ENCODE measurements at places on chromosomes 12 and 14. TPM values are rescaled to one million over a fixed set of nuclear protein-coding genes. Genes with fewer than 3 reads are reported as not detected.

DNA sequence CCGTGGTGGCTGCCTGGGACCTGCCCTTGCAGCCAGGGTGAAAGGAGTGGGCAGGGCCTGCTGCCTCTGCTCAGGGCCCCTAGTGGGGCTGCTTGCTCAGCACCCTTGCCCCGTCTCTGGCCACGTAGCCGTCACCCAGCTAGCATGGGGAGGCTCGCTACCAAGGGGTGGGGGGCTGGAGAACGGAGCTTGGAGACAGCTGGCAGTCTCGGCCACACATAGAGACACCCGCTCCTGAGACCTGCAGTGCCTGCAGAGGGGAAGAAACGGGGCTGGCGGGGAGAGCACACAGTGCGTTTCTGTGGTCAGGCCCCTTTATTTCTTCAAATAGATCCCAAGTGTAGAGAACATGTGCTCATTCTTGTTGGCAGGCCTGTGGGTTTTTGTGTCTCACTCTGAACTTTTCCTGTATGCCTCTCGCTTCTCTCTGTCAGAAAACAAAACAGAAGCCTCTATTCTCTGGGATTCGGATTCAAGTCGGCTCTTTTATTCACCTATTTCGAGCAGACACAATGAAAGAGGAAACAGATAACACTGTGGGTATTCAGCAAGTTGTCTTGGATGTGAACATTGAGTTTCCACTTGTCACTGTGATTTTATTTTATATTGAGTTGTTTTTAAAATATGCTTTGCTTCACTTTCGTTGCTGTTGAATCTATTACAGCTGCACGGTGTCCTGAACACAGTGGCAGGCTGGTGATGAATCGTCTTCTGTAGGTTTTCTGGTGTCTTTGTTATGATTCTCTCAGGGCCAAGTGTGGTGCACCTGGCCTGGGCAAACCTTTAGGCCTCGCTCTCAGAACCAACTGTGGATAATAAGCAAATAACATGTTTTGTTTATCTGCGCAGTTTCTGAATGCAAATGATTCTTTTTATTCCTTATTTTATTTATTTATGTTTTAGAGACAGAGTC, 26.5 kb downstream of the PACS2 start:
- peak; percentile 61 for DNase-seq

DNA sequence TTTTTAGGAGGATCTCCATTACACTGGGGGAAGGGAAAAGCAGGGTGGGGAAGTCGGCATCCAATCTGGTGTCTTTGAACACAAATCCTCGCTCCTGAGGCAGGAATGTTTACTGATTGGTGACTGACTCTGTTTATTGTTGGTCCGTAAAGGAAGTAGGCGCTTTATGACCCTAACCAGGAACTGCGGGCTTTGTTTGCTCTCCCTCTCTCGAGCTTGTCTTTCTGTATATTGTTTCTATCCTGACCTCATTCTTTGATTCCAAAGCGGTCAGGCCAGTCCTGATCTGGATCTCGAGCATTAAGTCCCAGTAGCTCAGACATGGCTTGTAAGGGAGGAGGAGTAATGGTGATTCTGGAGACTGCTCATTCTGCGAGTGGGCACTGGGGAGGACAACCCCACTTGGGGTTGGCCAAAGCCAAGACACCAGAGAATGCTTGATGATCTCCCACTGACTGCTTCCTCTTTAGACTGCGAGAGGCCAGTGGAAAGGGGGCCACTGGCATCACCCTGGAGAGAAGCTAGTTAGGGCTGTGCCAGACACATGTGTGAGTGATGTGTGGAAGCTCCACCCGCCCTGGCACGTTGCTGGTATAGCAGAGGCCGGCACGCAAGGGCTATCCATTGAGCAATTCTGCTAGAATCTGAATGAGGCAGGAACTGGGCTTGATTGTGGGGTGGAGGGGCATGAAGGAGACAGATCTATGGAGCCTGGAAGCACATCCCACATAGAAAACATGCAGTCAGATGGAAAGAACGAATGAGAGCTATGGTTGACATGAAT, 194.6 kb downstream of the PAX9 start:
- no peak for DNase-seq

DNA sequence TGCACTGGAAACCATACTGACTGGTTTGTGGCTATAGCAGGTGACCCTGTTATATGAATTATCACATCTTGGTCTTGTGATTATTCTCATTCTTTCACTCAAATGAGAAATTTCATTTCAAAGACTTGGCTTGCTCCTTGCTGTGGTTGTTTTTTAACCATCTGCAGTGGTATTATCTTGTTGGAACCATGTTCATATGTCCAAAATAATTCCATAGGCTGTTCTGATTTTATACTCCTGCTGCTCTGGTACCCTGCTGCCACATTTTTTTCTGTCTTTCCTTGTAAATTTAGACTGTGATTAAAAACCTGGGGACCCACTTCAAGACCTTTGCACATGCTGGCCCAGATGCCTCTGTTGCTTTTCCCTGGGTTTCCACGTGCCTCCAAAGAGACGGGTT, 190.2 kb downstream of the TMEM117 start:
- DNase-seq: no peak

DNA sequence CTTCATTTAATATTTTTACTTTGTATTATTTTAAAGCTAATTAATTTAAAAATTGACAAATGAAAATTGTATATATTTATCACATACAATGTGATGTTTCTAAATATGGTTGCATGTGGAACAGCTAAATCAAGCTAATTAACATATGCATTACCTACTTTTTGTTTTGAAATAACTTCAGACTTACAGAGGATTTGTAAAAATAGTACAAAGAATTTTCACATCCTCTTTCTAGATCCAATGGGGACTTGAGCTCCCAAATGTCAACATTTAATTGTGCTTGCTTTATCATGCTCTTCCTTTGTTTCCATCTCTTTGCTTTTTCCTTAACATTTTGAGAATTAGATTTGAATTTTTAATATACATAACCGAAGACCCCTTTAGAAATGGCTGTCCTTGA, 6.6 kb downstream of the DCD start:
- DNase-seq: no peak

GLIPR1L1 gene
- not detected for polyA plus RNA-seq

DNA sequence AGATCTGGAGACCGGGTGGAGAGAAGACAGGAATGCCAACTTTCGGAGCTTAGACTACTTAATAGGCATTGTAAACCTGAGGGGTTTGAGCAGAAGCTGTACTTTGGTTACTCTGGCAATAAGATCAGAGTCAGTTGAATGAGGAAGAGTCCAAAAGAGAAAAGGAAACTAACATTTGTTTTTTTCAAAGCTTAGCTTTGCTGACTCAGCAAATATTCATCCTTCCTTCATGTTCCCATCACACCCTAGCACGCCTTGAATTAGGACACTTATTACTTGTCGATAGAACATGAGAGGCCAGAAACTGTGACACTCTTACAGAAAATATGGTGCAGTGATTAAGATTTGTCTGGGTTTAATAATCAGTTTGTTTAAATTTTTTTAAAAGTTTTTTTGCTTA, 266.9 kb upstream of the ATP2B1 start:
- no peak for DNase-seq

DNA sequence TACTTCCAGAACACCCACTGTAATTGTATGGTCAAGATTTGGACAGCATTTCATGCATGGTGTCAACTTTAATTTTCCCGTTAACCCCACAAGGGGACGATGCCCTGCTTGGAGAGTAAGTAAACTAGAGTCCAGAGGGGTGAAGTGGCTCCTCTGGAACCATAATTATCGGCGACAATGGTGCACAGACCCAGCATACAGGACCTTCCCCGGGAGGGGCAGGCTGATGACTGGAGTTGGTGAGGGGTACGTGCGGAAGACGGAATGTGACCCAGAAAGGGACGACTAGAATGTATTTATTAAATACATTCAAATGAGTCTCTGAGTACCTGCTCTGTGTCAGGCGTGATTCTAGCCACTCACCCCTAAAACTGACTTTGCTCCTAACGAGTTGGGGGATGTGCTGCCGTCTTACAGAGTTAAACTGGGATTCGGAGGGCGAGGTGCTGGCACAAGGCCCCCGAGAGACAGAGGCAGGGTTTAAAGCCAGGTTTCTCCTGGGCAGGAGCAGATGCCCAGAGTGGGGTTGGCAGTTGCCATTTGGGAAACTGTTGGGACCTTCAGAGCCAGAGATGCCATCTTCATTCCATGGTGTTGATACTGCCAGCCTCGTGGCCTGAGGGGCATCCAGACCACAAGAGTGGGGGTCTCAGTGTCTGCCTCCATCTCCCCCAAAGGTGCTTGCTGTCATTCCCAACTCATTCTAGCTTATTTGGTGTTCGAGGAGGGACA, 10.9 kb downstream of the RTL1 start:
- no peak for DNase-seq

DNA sequence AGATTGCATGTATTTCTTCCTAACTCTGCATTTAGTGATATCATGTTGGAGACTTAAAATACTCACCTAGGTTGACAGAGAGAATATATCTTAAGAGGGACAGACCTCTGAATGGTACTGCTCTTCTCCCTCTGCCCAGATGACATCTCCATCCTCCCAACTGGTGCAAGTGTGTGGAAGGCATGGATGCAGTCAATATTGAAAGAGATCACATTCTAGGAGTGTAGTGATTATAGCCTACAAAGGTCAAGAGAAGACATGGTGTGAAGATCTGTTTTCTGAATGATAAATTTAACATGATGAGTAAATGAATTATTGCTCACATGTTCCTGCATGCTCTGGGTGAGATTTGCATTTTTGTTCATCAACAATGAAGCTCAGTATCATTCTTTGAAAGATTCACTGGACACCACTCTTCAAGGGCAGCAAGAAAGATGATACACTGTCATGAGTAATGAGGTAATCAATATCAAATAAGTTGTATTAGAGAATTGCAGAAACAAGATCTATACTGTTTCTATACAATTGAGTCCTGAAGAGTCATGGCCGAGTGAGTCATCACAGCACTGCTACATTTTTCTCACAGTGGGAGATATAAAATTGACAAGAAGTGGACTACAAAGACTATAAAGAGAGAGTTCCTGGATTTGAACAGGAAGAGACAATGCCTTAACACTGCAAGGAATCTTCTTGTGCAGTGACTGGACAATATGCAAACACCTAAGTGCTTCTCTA, 183.3 kb upstream of the KRR1 start:
- DNase-seq: no peak

DNA sequence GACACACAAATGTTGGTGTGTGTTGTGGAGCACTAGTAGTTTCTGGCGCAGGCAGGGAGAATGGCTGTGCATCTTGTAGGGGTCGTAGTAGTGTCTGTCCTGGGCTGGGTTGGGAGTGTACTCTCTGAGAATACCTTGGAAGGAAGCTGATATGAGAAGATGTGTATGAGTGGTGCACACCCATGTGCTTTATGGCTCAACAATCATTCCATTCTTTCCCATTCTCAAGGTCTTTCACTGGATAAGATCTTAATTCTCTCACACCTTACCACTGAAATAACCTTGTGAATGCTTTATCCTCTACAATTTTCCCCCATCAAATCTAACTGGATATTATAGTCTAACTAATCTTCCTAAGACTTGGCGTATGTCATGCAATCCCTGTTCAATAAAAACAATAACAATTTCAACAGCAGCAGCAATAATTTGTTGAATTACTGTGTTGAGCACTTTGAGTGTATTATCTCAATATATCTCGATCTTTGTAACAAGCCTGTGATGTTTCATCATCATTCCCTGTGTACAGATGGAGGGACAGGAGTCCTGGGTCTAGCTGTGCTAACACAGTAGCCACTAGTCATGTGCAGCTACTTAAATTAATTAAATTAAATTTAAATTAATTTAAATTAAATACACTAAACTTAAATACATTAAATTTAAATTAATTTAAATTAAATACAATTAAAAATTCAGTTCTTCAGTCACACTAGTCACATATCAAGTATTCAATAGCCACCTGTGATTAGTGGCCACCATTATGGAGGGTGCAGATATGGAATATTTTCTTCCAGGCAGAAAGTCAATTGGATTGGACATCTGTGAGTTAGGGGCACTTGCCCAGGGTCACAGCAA, 3.6 kb upstream of the SLC48A1 start:
- no peak for DNase-seq

NKX2-1 gene
- not detected for polyA plus RNA-seq

OR6C70 gene
- not detected for polyA plus RNA-seq

- DNase-seq: no peak
These were observed 171.6 kb upstream of the HIF1A start for GRCh38 chr14:61523751-61524150.

PROX2 gene
- polyA plus RNA-seq: 2.3 TPM

GRCh38 chr12:53381731-53382630, 2.0 kb downstream of the SP1 start:
- DNase-seq: no peak

NTN4 gene
- polyA plus RNA-seq: 50.0 TPM

SYT1 gene
- 9.0 TPM for polyA plus RNA-seq

- no peak for DNase-seq
These were observed 43.5 kb downstream of the LMO3 start for GRCh38 chr12:16562435-16562834.

MTERF2 gene
- 24.6 TPM for polyA plus RNA-seq

EFS gene
- polyA plus RNA-seq: 48.1 TPM

GRCh38 chr14:32075672-32076277, 1.3 kb upstream of the ARHGAP5 start:
- DNase-seq: no peak

PIANP gene
- 4.5 TPM for polyA plus RNA-seq

DNA sequence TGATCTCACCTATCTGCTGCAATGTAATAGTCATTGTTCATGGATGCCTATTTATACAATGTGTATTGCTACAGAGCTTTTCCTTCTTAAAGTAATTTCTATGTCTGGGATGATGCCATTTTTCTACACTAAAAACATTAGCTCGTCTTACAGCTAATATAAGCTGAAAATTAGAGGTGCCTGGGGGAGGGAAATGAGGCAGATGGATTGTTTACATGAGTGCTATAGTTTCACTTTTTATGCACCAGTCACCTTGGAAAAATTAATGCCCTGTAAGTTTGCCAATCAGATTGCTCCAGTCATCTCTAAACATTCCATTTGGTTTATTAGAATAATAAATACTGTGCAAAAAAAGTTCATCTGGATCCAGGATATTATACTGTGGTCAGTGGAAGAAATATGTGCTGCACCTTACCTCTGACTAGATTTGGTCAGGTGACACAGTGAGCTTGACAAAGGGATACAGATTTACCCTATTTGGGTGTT, 436.2 kb downstream of the RAD51B start:
- no peak for DNase-seq

- DNase-seq: no peak
These were observed 73.1 kb downstream of the DAD1 start for GRCh38 chr14:22515929-22516328.

TTC9 gene
- polyA plus RNA-seq: 9.2 TPM

NABP2 gene
- polyA plus RNA-seq: 21.6 TPM

GRCh38 chr12:4161718-4162117, 111.8 kb upstream of the CCND2 start:
- DNase-seq: no peak

DNA sequence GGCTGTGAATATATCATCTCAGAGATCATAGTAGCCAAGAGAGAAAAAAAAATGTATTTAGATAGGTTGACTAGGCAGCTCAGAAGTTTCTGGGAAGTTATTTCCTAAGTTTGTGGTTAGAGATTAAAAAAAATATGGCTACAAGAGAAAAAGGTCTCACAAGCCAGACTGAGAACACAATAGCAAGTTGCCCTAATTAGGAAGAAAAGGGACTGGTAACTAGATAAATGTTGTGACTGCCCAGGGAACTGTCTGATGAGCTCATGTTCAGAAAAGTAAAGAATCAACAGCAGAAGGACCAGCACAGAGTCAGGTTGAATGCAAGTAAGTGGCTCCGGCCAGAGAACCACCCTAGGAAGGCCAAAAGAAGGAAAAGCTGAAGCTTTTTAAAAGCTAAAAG, 256.6 kb downstream of the PRKD1 start:
- DNase-seq: no peak

GRCh38 chr14:55514819-55515490, 65.1 kb upstream of the KTN1 start:
- DNase-seq: peak; percentile 56
